Dermis lymphatic vessel endothelial cell (primary cell): ENCODE measurements at places on chromosomes 12 and 14. TPM values are rescaled to one million over a fixed set of nuclear protein-coding genes. Genes with fewer than 3 reads are reported as not detected.

The C1R gene
- total RNA-seq, result 0.43 and 1.5 TPM in 2 replicates

The CPNE6 gene
- total RNA-seq, result not detected in 2 replicates

The RERGL gene
- total RNA-seq, result not detected in 2 replicates

The TMTC1 gene
- total RNA-seq, result 4.2 and 15.5 TPM in 2 replicates

The B3GNT4 gene
- under 0.01 and 0.17 TPM in 2 replicates for total RNA-seq

The SYCP3 gene
- total RNA-seq, result 0.11 and 0.17 TPM in 2 replicates

The KRT71 gene
- not detected in 2 replicates for total RNA-seq

The CCDC177 gene
- not detected in 2 replicates for total RNA-seq

The OR10G3 gene
- total RNA-seq, result not detected in 2 replicates

The MYRFL gene
- total RNA-seq, result under 0.01 TPM in 1 of 2 replicates, not detected in the other

The ACOT6 gene
- not detected in 2 replicates for total RNA-seq

The GPR137C gene
- 0.87 and 1.1 TPM in 2 replicates for total RNA-seq

The KCNA5 gene
- total RNA-seq, result not detected in 2 replicates

The CFAP54 gene
- 5.3 and 8.4 TPM in 2 replicates for total RNA-seq

The ZBTB42 gene
- total RNA-seq, result 3.4 and 5.7 TPM in 2 replicates

The PPM1H gene
- total RNA-seq, result 0.95 and 0.98 TPM in 2 replicates

The IL26 gene
- not detected in 2 replicates for total RNA-seq

The KRT79 gene
- not detected in 2 replicates for total RNA-seq

The NDUFA12 gene
- total RNA-seq, result 78.6 and 84.9 TPM in 2 replicates

The ASCL1 gene
- total RNA-seq, result not detected in 2 replicates

The AKAP5 gene
- 0.09 and 0.11 TPM in 2 replicates for total RNA-seq
